ENCODE measurements at places on chromosomes 5 and 9.
A peak's percentile ranks its signal among the peaks of the same experiment; 100 is the strongest.

- DNase-seq = no peak
These were observed 100.0 kb upstream of the ACTBL2 start for GRCh38 chr5:57582578-57583070.

GRCh38 chr5:154325566-154325965, 120.2 kb upstream of the SAP30L start:
- no peak for DNase-seq

GRCh38 chr5:103393101-103393754, 134.7 kb downstream of the MACIR start:
- DNase-seq = no peak

- no peak for DNase-seq
These were observed 20.0 kb downstream of the ERAP2 start for GRCh38 chr5:96896276-96896675.

DNA sequence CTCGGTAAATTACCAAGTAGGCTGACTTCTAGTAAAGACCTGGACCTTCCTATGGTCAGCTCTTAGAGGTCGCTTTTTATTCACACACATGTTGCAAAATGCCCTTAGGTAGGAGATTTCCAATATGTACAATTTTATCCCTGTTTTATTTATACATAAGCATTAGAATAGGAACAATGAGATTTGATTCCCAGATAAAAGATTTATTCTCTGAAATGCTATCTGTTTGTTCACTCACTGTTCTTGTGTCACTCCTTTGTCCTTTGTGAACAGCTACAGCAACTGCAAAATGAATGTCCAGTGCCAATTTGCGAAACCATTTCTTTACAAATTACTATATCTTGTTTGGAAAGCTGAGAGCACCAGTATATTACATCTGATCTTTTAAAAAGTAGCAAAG, 991.5 kb upstream of the TYRP1 start:
- no peak for DNase-seq

- DNase-seq = no peak
These were observed 107.7 kb downstream of the PDE4D start for GRCh38 chr5:59785676-59786333.

GRCh38 chr5:122985954-122986721, 50.4 kb downstream of the PPIC start:
- DNase-seq = no peak

DNA sequence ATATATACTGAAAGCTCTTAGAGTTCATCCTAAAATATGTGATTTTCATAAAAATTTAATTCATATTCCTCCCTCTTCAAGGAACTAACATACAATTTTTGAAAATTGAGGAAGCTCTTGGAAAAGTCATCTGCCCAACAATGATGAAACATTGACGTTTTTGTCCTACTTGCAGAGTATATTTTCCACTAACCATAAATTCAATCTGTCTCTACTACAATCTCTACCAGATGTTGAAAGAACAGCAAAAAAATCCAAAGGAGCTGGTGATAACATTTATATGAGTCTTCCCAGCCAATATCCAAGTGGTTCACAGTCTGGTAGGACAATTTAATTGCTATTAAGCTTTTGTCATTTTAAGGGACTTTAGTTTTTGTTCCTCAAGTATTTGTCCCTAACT, 81.1 kb upstream of the NR3C1 start:
- no peak for DNase-seq

DNA sequence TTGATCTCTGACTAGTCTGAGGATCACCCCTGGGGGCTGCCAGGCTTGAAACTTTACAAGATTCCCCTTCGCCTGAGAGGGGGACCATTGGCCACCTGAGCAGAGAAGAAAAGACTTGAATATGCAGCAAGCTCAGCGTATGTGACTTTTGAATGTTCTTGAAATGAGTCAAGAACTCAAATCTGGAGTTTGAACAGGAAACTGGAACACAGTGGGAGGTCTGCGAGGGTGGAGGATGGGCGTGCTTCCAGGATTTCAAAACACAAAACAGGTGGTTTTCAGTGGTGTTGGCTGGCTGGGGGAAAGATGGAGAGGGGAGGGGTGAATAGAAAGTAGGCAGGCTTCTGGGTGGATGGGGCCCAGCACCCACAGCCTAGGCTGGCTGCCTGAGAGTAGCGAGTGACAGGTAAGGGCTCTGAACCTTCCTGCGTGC, 40.6 kb downstream of the TMEM174 start:
- DNase-seq = no peak

DNA sequence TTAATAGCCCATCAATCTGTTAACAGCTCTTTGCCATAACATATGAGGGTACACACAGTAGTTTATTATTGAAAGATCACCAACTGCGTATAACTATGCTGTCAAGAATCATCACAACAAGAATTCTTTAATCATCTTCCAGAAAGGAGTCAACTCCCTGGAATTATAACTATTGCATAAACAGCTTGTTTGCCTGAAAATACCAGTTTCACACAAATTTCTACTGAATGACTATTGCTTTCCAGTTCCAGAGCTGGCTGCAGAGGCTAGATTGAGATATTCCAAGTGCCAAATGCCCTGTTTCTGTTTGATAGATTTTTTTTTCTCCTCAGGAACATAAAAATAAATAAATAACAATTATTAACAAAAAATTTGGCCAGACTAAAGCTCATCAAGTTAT, 444.7 kb downstream of the TLE1 start:
- DNase-seq = no peak

DNA sequence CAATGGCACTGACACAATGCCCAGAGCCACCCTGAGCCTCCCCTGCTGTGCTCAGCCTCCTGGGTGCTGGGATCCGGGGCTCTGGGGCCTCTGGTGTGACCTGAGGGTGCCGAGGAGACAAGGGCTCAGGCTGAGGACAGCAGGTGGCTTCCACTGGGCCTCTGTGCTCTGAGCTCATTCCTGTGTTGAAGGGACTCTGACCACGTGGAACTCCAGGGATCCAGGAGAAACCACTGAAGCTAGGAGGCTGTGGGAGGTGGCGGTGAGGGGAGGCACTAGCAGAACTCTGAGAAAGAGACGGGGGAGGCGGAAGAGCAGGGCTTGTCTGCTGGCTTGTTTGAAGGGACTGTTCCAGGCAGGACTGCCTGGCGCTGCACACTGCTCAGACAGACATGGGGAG, 318.7 kb upstream of the IRX1 start:
- DNase-seq = no peak

DNA sequence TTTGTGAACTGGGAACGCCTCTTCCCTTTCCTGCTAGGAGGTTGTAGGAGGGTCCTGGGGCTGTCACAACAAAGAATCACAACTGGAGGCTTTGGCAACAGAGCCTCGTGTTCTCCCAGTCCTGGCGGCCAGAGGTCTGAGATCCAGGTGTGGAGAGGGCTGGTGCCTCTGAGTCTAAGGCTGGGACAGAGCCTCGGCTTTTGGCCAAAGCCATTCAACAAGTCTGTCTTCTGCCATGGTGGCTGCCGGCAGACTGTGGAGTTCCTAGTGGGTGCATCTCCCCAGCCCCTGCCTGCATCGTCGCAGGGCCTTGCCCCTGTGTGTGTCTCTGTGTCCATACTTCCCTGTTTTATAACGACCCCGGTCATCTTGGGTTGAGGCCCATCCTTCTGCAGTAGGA, 9.5 kb upstream of the IRX4 start:
- DNase-seq = no peak

- no peak for DNase-seq
These were observed 148.7 kb upstream of the SLC12A2 start for GRCh38 chr5:127934791-127935256.

DNA sequence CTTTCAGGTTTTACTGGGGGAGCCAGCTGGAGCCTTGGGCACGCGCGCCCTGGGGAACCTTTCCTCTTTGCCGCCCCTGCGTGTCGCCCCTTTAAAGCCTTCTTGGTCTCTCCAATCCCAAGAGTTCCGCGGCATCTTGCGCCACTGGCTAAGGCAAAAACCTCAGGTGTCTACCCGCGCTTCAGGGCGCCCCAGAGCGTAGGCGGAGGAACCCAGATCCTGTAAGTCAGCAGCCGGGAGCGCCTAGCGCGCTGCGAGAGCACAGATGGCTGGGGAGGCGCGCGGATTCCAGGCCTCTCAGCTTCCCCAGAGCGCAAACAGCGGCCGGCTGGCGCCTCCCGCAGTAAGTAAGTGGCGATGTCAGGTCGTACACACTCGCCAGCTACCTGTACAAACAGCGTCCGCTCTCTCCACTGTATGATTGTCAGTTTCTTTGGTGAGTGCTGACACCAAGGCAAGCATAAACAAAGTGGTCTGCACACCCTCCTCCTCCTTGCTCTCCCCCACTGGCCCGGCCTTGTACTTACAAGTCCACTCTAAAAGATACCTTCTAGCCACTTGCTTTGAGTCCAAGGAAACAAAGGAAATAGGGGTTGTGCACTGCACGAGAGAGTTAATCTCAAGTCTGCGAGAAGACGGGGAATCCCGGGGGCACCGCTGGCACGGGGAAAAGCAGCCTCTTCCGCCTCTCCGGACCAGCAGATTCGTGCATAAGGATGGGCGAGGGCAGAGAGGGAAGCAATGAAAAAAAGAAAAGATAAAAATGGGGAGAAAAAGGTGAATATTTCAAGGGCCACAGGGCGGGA, 2.9 kb downstream of the HTR1A start:
- DNase-seq = peak; percentile 40

DNA sequence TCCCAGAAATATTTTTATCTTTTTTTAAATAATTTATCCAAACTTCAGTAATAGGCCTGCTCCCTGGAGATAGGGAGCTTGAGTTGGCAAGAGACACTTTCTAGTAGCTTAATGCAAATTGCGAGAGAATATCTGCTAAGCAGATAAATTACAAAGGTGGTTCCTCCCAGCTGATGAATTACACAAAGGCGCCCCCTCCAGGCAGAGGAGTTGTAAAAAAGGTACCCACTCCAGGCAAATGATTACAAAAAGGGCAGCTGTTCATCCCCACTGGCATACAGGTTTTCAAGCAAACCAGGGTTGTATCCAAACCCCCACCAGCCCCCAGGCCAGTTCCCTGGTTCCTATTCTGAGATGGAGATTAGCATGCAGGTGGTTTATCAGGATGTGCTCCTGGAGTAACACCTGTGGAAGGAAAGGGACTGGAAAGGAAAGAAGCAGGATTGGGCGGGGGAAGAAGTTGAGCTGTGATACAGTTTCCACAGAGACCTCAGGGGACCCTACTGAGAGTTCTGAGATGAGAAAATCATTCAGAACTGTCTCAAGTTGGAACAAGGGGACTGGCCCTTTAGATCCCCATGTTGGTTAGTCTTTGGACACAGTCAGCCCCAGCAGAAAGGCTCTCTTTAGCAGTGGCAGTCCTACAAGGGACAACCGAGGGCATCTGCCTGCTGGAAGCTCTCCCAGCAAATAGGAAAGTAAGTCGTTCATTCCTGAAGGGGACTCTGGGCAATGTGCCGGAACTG, 25.5 kb downstream of the ESM1 start:
- no peak for DNase-seq

DNA sequence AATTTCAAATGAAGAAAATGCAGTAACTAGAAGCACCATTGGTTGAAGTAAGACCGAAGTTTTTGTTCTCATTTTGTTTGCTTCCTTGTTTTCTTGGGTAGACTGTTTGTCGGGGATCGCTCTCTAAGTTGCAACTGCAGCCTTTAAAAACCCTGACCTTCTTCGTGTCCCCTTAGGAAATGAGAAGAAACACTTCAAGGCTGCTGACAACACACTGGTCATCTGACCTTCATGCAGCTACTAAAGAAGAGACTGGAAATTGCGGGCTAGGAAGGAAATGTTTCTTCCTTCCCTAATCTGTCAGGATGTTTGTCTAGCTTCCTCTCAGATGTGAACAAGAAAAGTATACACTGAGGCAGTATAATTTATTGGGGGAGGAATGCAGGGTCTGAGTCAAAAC, 50.7 kb upstream of the CHSY3 start:
- DNase-seq = no peak

- no peak for DNase-seq
These were observed 99.2 kb downstream of the PRKACG start for GRCh38 chr9:68914751-68915150.

DNA sequence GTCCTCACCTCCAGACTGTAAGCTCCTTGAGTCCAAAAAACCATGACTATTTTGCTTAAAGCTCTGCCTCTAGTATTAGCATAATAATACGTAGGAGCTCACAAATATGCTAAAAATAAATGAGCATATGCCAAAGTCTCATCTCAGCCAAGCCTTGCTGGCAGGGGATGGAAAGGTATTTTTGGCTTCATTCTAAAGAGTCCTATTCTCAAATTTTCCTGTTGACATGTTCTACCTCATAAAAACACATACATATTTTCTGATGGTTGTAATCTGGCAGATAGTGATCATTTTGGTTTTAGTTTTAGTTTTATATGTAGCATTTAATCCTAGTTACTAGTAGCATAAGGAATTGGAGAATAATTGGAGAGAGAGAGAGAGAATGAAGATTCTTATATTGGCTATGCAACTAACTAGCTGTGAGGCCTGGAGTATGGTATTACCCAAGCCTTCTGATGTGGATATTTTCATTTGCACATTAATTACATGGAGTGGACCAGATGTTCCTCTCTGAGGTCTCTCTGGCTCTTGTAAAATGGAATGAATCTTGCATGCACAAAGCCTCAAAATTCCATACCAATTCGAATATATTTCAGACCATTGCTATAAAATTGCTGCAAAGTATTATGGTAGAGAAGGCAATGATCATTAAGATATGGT, 55.8 kb downstream of the PIP5K1B start:
- no peak for DNase-seq

- DNase-seq = no peak
These were observed 1152.9 kb upstream of the CDH6 start for GRCh38 chr5:30040488-30041118.

- DNase-seq = no peak
These were observed 10.0 kb downstream of the ZSWIM6 start for GRCh38 chr5:61342071-61342501.

DNA sequence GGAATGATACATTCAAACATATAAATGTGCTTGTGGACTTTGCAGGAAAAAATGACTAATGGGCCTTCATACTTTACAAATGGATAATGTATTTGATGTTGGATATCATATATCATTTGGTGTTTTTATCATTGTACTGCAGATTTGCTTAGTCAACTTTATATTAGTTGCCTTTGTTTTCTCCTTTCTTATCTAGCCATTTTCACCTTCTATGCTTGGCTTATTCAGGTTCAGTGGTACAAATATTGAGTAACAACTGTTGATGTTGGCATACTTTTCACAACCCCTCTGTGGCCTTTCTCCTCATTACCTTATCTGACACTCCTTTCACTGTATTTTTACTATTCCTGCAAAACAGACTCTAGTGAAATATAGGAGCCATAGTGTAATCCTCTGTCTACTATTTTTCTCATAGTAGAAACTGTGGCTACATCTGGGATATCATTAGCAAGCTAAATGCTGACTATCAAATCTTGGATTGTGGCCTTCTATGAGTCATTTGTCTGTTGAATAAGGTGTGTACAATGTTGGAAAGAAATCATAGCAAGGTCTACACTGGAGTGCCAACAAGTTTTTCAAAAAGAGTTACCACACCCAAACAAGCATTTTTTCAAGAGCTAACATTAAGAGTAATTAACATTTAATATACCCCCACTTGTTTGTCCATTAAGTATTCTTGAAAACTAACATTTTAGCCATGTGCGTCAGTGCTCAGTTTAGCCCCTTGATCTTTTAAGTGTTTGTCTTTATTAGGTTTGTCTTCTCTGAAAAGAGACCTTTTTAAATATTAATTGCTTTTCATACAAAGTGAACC, 330.1 kb downstream of the ADGRV1 start:
- DNase-seq = no peak

Data from dorsolateral prefrontal cortex (tissue), 122 donors.